ENCODE measurements at places on chromosomes 3 and 15.
A peak's percentile ranks its signal among the peaks of the same experiment; 100 is the strongest.

DNA sequence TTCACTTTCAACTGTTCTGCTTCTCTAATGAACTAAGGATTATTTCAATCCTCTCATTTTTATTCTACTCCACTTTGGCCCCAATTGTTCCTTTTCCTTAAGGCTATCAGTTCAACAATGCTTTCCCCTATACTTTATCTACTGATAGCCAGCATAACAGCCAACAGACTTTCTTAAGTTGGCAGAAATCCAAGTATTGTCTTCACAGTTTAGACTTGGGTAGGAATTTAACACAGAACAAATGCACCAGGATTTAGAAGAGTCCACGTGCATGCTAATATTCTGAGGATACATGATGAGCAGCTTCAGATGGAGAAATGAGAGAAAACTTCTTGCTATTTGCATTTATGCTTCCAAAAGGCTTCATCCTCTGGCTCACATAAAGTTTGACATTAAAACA is 54.8 kb downstream of the FBN1 start:
- DNase-seq, result no peak

GRCh38 chr3:160973067-160973809 is 131.9 kb downstream of the B3GALNT1 start:
- DNase-seq, result no peak

GRCh38 chr3:194137008-194137505 is 1.1 kb downstream of the HES1 start:
- peak; percentile 65 for DNase-seq

DNA sequence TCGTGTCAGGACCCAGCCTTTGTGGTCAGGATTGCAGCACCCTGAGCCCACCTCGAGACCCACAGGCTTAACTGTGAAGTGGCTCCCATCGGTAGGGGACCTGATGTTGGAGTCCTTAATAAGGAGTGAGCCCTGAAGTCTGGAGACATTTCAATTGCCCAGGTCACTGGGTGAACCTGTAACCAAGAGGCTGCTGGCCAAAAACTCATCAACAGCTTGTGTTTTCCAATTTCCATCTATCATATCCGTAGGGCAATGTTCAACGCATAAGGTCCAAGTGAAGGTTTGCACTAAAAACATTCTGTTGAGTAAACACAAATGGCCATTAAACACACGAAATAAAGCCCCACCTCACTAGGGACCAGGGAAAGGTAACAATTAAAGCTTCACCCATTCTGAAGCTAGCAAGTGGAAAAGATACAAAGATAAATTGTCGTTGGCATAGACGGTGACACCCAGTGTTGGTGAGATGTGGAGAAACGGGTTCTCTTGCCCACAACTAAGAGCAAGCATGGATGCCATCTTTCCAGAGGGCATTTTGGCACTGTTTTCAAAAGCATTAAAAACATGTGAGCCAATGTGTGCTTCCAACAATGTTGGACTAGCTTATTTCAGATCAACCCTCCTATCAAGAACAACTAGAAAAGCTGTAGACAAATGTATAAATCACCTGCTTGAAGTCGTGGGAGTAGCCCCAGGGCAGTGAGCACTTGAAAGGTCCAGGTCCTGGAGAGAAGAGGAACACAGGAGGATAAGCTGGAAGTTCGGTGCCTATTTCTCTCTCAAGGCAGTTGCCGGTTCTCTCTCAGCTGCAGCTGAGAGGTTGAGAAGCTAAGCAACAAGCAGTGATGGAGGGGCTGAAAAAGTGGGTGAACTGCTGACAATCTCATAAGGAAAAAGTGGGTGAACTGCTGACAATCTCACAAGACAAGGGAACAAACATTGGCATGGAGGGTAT is 56.3 kb upstream of the PCSK6 start:
- no peak for DNase-seq

DNA sequence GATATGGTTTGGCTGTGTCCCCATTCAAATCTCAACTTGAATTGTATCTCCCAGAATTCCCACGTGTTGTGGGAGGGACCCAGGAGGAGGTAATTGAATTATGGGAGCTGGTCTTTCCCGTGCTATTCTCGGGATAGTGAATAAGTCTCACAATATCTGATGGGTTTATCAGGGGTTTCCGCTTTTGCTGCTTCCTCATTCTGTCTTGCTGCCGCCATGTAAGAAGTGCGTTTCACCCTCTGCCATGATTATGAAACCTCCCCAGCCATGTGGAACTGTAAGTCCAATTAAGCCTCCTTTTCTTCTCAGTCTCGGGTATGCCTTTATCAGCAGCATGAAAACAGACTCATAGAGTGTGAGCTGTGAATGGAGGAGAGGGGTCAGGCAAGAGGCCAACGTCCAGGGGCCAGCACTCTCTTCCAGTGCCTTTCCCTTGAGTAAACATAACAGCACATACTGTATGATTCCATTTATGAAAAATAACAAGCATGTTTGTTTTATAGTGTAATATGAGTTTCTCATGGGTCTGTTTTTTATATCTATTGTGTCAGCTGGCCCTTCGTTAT is 16.3 kb upstream of the LCTL start:
- no peak for DNase-seq

- DNase-seq, result no peak
These were observed 8.8 kb upstream of the TBC1D23 start for GRCh38 chr3:100252001-100252400.

GRCh38 chr15:68930268-68931022 is at the start of gene SPESP1:
Gene SPESP1 (plus strand): TSS chr15:68930525. CDS start chr15:68930654, 129 bp downstream.
- peak; percentile 10 for DNase-seq

- no peak for DNase-seq
These were observed 397.1 kb upstream of the CFAP20DC start for GRCh38 chr3:59446775-59447465.

DNA sequence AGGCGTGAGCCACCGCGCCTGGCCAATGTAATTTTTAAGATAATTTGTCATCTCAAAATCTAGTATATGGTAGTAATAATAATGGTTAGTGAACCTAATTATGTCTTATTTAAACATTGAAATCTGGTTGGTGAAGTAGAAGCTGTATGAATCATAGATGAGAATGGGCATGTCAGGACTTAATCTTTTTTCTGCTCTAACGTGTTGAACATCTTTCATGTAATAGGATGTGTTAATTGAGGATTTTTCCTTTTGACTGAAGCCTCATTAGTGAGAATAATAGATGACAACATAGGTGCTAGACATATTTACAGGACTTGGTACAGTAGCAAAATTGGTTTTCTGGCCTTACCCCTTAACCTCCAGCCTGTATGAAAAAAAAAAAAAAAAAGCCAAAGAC is 835.6 kb downstream of the IGSF11 start:
- DNase-seq, result no peak

GRCh38 chr3:195041871-195042742 is 228.9 kb downstream of the XXYLT1 start:
- no peak for DNase-seq

- DNase-seq, result no peak
These were observed 59.7 kb downstream of the LSM3 start for GRCh38 chr3:14238356-14238755.

- no peak for DNase-seq
These were observed 24.5 kb upstream of the ZNF445 start for GRCh38 chr3:44501971-44502370.

GRCh38 chr3:157409516-157409915 is 27.1 kb upstream of the PTX3 start:
- DNase-seq, result no peak

DNA sequence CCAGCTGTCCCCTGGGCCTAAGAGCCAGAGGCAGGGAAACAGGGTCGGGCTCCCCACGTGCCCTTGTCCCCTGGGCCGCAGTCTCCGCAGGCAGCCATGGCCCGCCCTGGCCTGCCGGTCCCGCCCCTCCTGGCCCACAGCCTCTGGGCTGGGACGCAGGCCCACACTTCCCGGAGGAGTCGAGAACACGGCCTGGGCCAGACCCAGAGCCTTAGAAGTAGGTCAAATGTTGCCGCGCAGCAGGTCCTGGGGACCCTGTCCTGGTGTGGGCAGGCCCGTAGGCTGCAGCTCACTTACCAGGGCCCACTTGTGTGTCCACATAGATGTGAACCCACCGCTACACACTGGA is 4.3 kb upstream of the MYL3 start:
- no peak for DNase-seq

GRCh38 chr15:69697916-69698315 is 245.3 kb downstream of the RPLP1 start:
- DNase-seq, result no peak

GRCh38 chr3:104005815-104006214 is 1360.9 kb upstream of the ALCAM start:
- DNase-seq, result no peak

DNA sequence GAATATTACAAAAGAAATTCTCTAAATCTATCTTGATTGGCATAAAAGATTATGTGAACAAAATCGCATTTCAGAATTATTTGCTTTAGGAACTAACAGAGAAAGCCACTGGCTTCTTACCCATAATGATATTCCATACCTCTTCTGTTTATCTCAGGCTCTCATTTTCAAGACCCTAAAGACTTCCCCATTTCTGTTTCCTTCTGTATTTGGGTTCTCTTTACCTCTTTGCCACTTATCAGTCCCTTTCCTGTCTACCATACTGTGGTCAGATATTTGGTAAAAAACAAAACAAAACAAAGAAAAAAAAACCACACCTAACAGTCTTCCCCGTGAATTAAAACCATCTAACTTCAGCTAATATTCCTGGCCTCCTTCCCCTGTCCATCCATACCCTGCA is 108.5 kb downstream of the LRRC28 start:
- no peak for DNase-seq

DNA sequence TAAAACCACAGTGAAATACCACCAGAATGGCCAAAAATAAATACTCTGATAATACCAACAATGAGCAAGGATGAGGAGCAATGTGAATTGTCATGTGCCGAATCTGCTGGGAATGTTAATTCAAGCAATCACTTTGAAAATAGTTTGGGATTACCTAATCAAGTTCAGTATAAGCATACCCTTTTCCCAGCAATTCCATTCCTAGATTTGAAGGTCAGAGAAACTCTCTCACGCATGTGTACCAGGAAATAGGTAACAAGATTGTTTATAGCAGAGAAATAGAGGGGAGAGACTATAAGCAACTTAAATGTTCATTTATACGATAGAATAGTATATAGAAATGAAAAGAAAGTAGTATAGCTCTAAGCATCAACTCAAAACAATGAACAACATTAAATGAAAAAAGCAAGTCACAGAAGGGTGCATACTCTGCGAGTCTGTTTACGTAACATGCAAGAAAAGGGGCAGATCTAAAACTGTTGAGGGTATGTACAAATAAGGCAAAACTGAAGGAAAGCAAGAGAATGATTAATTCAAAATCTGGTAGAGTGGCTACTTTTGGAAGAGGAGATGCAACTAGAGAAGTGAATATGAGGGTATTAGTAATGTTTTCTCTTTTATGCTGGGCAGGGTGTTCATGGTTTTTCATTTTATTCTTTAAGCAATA is 27.4 kb downstream of the TMOD3 start:
- DNase-seq, result no peak

DNA sequence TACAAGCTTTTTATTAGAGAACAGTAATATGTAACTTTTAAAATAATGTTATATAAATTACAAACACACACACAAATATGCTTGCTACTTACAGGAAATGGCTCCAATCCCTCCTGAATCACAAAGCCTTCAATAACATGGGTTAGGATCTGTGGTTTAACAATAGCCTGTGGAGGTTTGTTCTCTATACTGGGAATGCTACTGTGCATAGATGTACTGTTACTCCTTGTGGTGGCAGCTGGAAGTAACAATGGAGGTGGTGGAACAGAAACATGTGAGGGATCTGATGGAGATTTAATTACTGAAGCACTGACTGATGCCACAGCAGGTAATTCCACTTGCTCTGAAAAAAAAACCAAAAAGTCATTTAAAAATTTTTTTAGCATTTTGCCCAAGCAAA is 64.4 kb downstream of the PHC3 start:
- no peak for DNase-seq

DNA sequence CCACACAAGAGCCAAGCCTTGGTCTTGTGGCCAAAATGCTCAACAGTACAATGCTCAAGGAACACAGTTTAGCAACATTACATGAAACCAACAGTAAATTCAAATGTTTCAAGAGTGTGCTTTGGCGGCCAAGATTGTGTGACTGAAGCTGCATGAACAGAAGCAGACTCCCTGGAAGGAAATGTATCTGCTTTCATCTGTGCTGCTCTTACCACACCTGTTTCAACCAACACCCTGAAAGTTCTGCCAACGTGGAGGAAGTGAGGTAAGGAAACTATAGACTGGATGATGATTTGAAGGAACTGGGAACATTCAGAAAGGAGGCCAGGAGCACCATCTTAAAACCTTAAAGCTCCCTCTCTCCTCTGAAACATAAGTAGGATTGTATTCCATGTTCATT is 55.7 kb downstream of the MB21D2 start:
- DNase-seq, result no peak

- no peak for DNase-seq
These were observed 336.5 kb downstream of the MAGI1 start for GRCh38 chr3:65702202-65702601.

GRCh38 chr3:58052373-58053273 is 44.4 kb downstream of the FLNB start:
- DNase-seq, result peak; percentile 80

DNA sequence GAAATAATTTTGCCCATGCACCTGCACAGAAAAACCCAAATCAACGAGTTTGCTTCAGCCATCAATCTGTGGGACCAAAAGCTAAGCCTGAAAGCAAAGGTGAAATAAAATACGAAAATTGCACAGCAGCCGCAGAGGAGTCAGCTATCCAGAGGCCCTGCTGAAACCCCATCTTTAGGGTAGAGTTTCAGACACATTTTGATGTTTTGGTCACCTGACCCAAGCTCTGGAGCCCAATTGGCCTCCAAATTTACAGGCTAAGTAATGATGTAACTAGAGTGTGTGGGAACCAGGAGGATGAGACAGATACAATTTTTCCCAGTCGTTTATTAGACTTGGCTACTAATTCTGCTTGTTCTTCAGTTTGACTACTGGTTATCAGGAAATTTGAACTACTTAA is 308.6 kb upstream of the ATP11B start:
- DNase-seq, result no peak

- no peak for DNase-seq
These were observed 361.6 kb downstream of the LSAMP start for GRCh38 chr3:116083683-116084082.

DNA sequence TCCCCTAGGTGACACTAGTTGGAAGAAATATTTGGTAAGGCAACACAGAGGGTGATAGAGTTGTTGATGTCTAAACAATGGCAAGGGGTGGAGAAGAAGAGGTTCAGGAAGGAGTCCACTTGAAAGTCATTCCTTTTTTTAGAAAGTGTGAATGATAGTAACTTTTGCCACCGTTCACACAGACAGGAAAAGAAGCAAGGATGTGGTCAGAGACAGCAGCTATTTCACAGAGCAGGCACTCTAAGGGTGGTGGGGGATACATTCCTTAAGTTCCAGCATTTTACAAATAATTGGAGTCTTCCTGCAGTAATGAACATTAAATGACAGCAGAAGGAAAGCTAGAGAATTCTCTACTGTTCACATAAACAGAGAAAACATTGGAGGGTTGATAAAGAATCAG is 75.4 kb upstream of the ZNF385D start:
- no peak for DNase-seq

DNA sequence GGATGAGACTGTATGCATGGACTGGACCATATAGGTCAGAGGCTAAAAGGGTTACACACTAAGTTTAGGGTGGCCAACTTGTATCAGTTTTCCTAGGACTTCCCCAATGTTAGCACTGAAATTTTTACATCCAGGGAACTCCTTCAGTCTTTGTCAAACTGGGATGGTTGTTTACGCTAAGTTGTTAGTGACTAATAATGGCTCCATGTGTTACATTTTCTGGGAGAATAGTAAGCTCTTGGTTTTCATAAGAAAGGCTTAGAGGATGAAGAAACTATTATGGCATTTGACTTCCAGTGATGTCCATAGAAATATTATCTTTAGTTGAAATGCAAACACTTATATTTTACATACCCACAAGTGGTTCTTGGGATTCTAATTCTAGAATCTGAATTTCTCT is 57.9 kb upstream of the ST3GAL6 start:
- no peak for DNase-seq

GRCh38 chr3:148128136-148128535 is 569.6 kb upstream of the AGTR1 start:
- no peak for DNase-seq

Data from BJ (cell line).